ENCODE measurements at places on chromosomes 5 and 9.

DNA sequence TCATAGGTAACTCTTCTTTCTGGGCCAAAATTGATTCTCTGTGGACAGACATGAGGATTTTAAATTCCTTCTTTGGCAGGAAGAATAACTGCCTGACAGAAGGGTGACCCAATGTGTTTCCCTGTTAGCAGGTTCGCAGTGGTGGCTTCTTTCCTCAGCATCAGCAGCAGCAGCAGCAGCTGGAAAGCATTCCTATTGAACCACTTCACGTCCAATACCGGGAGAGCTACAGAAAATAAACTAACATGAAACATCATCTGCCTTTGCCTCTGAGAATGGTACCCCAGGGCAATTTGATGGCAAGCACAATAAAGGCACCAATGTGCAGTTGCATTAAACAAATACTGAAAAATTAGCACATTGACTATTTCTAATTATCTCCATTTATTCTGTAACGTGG lies 214.5 kb downstream of the TMEM167A start:
- DNase-seq = no peak

- no peak for DNase-seq
Measured at GRCh38 chr5:34854459-34855174, 15.7 kb downstream of the TTC23L start.

DNA sequence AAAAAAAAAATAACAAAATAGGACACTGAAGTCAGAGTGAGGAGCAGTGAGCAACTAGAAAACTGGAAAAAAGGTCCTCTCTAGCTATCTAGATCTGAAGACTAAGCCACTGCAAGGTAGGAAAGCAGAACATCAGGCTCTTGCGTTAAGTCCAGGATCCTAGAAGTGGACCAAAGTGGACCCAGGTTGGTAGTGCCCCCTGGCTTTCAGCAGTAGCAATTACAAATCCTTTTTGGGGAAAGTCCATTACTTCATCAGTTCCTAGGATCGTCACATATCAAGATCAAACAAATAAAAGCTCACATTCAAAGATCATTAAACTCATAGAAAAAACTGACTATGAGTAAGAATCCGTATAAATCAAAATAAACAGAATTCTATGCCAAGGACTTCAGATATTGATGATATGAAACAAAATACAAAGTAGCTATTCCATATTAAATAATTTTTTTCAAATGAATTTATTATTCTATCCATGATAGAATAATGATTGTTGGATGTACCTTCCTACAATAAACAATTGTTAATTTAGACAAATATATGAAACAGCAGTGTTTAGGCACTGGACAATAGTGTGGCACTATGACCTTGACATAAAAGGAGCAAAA lies 6.5 kb upstream of the RICTOR start:
- DNase-seq = no peak

GRCh38 chr9:112487008-112487798 lies 576 bp downstream of the KIAA1958 start:
- no peak for DNase-seq

- no peak for DNase-seq
Measured at GRCh38 chr5:147532156-147532555, 22.3 kb upstream of the DPYSL3 start.

GRCh38 chr9:21961569-21961968 lies 32.6 kb downstream of the CDKN2A start:
- DNase-seq = no peak

DNA sequence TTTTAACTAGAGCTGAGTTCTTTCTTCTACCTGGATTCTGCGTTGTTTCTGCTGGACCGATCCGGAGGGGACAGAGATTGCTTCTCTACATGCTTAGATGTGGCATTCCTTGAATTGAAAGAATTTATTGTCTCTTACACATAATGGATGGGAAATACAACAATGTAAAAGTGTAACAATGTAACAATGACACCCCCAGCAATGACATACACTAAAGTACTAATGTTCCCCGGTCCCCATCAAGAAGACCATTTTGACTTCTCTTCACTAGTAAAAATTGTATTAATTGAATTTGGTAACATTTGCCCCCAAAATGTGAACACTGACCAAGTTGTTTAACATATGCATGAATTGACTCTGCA lies 760.2 kb downstream of the TAF11L14 start:
- DNase-seq = no peak

GRCh38 chr5:180865981-180866695 lies 5.1 kb upstream of the ZFP62 start:
- no peak for DNase-seq

DNA sequence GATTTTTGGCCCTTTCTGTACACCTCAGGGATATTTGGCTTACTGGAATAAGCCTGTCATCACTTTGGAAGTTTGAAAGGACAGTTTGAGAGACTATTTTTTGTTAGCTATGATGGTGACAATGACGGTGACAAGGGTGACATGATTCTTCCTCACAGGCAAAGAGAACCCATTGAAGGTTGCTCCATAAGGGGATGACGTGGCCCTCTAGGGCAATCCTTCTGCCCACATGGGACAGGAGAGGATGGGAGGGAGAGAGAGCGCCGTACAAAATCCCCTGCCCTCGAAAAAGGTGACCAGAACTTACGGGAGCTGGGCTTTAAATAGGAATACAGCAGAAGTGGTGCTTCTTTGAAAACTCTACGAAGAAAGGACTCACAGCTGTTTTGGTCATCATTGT lies 22.6 kb downstream of the HRH2 start:
- no peak for DNase-seq

- DNase-seq = no peak
Measured at GRCh38 chr9:111662576-111663300, 1.3 kb downstream of the GNG10 start.

DNA sequence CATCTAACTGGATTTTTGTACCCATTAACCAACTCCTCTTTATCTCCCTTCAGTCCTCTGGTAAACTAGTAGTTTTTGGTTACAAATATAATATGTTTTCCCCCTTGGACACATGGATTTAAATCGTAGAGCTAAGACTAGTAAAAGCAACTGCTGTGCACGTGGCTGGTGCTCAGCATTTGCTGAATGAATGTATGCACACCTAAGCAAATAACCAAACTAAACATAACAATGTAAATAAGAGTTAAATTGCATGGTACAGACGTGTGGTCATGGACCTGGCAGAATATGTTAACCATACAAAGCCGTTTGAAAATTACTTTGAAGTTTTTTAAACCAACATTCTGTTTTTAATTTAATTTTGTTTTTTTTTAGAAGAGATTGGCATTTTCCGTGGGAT lies 65.2 kb upstream of the FYB1 start:
- DNase-seq = no peak

DNA sequence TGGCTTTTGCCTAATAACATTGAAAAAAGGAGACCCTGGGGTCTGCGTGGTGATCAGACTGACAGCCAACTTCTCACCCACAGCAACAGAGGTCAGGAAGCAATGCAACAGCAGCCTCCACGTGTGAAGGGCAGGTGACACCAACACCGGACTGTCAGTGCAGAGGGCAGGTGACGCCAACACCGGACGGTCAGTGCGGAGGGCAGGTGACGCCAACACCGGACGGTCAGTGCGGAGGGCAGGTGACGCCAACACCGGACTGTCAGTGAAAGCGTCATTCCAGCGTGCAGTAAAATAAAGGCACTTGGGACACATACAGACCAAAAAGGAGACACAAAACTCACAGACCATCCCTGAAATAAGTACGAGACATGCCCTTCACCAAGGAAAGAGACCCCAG lies 37.2 kb upstream of the CEP72 start:
- DNase-seq = no peak
